ENCODE measurements at places on chromosomes 12 and 14.
A peak's percentile ranks its signal among the peaks of the same experiment; 100 is the strongest.

- peak; percentile 10 for DNase-seq
Measured at GRCh38 chr12:98814254-98814653, 169.2 kb downstream of the APAF1 start.

DNA sequence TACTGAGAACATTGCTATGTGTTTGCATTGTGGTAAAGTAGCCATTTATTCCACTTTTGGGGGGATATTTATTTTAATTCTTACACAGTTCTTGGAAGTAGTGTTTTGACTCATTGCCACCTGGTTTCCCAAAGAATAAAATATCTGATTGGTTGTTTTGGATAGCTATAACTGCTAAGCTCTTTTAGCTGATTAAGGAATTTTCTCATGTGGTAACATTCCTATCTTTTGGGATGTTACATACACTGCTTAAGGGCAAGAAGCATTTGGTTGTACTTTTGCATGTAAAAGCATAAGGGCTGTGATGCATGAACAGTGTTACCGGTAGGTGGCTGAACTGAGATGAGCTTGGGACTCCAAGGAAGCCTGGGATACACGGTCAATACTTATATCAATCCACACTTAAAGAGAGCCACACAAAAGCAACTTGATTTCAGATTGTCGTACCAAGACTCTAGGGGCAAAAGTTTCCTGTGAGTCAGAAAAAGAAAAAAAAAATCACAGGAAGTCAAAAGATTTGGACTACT, 71.4 kb upstream of the PRKD1 start:
- DNase-seq: no peak

DNA sequence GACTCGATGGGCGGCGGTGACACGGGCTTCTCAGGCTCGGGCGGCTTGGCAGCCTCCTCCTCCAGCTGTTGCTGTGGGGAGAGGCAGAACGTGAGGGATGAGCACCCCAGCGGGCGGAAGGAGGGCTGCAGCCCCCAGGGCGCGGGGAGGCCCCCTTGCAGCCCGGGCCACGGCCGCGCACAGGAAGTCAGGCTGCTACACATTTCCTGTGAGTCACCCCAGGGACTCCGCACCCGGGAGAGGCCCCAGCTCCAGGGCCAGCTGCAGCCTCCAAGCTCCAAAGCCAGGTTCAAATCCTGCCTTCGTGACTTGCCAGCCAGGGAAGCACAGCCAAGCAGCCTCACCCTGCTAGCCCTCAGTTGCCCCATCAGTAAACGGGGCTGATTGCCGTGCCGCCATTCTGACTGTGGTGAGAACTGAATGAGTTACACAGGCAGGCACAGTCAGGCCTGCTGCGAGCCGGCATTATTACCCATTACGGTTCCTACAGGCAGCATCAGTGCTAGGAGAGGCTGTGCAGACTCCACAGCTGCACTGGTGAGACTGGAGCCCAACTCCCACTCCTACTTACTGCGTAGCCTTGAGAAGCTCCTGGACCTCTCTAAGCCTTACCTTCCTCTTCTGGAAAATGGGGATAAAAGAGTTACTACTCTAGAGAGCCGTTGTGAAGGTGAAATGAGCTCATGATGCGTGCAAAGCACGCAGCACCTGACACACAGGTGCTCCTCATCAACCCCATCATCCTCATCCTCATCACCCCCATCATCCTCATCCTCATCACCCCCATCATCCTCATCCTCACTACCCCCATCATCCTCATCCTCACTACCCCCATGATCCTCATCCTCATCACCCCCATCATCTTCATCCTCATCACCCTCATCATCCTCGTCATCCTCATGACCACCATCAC, 100.9 kb downstream of the NCOR2 start:
- no peak for DNase-seq

- DNase-seq: no peak
Measured at GRCh38 chr14:101019541-101019940, 116.0 kb upstream of the RTL1 start.

DNA sequence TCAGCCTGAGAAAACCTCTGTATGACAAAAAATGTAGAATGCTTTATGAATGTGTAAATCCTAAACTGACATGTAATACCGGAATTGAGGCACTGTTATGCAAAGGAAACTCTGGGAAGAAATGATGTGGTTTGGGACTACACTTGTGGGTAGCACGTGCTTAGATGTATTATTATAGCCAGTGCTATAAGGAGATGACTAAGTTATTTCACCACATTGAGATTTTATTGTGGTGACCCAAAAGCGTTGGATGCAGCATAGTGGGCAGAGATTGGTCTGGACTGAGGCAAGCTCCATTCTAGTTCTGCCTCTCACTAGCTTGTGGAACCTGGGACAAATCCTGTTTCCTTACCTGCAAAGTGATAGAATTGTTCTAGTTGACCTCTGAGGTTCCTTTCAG, 172.2 kb downstream of the SNAPC1 start:
- no peak for DNase-seq

- DNase-seq: no peak
Measured at GRCh38 chr12:27031531-27031930, 9.2 kb downstream of the MED21 start.

- DNase-seq: no peak
Measured at GRCh38 chr14:54674046-54674741, 107.3 kb downstream of the SAMD4A start.

- DNase-seq: no peak
Measured at GRCh38 chr12:14949631-14950030, 11.3 kb upstream of the ERP27 start.

DNA sequence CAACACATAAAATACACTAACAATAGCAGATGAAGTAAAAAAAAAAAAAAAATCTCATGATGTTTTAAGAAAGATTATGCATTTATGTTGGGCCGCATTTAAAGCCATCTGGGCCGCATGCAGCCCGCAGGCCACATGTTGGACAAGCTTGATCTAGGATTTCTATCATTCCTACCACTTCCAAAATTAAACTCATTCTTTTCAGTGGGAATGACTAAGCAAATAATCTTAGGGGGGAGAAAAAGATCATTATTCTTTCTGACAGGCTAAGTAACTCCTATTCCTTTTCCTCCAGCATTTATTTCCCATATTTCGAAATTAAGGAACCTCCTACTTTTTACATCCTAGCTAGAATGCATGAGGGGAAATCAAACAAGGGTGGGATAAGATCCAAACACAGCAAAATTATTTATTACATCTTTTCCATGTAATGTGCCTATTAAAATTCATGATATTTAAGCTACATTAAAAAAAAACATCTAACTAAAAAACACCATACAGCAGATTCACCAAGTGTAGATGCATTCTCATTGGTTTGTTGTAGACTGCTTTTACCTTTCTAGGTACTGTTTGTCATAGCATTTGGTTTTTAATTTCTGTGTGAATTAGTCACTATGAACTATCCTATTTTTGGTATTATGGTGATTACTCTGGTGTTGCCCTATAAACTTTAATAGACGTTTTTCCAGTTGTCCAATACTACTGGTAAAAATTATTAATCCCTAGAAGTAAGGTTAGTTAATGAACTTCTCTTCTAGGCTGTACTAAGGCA, 76.1 kb downstream of the RASSF8 start:
- DNase-seq: no peak
